ENCODE measurements at places on chromosomes 2 and 18.

GRCh38 chr2:98896416-98896815 is 39.6 kb downstream of the CRACDL start:
- no peak for DNase-seq

DNA sequence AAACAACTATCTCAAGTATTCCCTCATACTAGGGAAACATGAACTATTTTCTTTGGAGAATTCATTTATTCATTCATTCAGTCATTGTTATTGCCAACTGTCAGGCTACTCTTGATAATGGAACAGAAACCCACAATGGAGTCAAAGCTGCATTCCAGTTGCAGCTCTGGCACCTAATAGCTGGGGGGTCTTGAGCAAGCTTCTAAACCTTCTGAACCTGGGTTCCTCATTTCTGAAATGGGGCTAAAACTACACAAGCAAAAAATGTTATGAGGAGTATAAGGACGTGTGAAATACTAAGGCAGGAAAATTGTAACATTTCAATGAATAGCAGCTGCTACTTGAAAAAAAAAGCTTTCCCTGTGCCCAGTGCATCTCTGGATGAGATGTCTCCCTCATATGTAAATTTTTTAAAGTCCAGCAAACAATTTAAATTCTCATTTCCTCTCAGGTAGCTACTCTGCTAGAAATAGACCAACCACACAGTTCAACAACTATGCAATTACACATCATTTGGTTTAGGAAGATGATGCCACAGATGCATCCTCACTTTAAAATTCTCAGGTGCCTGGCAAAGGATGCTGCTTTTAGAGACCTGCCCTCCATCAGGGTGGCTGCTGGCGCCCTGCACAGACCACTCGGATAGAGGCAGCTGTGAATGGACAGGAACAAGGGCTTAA is 38.5 kb downstream of the SPRED2 start:
- no peak for DNase-seq

DNA sequence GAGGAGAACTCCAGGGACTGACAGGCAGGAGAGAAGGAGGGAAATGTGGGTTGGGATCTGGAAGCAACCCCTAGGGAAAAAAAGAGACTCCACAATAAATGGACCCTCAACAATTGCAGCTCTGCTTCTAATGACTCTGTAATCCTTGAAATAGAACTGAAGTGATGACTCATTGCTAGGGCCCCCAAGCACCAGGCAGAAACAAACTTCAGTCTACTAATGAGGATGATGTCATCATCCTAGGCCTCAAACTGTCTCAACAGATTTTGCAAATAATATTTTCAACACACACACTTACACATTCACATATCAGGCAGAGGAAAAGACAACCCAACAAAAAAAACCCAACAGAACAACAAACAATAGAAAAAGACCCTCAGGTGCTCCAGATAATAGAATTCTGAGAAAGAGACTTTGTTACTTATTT is 143.3 kb downstream of the HDAC4 start:
- no peak for DNase-seq

DNA sequence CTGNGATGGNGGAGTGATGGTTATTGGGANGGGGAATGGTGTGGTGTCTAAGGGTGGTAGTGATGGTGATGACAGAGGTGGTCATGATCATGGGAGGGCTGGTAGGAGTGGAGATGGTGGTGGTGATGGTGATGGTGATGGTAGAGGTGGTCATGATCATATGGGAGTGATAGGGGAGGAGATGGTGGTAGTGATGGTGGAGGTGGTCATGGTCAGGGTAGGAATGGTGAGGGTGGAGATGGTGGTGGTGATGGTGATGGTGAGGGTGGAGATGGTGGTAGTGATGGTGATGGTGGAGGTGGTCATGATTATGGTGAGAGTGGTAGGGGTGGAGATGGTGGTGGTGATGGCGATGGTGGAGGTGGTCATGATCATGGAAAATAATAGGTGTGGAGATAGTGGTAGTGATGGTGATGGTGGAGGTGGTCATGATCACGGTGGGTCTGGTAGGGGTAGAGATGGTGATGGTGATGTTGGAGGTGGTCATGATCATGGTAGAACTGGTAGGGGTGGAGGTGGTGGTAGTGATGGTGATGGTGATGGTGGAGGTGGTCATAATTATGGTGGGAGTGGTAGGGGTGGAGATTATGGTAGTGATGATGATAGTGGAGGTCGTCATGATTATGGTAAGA is 83.7 kb downstream of the INPP5D start:
- DNase-seq: no peak

DNA sequence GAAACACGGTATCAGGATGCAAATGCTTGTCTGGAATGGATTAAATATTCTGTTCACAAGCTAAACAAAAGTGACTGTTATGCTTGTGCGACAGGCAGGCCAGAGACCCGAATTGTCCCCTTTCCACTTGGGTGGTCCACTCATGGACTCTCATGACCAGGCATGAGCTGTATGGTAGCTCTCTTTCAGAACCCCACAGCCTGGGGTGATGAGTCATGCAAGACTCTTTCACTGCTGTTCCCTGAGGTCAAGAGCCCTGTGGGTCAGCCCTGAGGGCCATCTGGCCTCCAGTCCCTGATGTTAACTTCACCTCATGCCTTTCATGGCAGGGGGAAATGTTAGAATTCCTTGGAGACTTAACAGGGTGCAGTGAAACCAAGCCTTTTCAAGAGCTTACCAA is 13.7 kb upstream of the SAP130 start:
- no peak for DNase-seq

DNA sequence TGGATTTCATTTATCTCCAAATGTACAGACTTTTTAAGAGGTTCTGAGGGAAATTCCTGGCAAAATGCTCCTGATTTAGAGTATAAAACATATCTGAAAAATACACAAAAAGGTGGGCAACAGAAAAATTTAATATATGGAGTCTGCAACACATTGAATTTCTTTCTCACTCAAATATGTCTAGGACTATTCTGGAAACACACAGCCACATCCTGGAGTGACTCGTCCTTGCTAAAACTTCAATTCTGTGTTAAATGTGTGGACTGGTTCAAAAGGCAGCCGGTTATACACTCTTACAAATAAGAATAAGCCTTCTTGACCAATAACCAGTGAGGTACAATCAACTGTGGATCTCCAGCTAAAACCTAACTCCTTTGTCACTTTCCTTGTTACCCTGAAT is 44.1 kb upstream of the RND3 start:
- no peak for DNase-seq
